IMR-90 (cell line): ENCODE measurements at places on chromosomes 7 and 10. TPM values are rescaled to one million over a fixed set of nuclear protein-coding genes. Genes with fewer than 3 reads are reported as not detected.

GRCh38 chr7:50156706-50157105 is 63.7 kb upstream of the ZPBP start:
- no peaks in the 10 kb centered on the region for H3K4me1 ChIP-seq
- no peak for DNase-seq
- no peak overlapping the region for H3K27ac ChIP-seq

DENND11 gene
- total RNA-seq = 5.0 TPM in 2 replicates

- H3K4me1 ChIP-seq = peaks cover 2% of the 10 kb centered on the region; the same call in 1 of the 2 replicates
- H3K4me3 ChIP-seq = peak within 1 kb of the TSS; percentile 95
- peaks cover 45% of the 10 kb centered on the region for H3K27me3 ChIP-seq
Measured at GRCh38 chr10:110643653-110644597, at the start of gene RBM20. TSS of gene RBM20 (plus strand) at chr10:110644336. CDS start at chr10:110644455, 119 bp downstream.

NPFFR1 gene
- total RNA-seq = not detected in 2 replicates

GRCh38 chr10:62433181-62433692 is 59.1 kb downstream of the ZNF365 start:
- no peaks in the 10 kb centered on the region for H3K27me3 ChIP-seq
- H3K4me3 ChIP-seq = no peak overlapping the region
- H3K4me1 ChIP-seq = peaks cover 2% of the 10 kb centered on the region
- H3K36me3 ChIP-seq = no peaks in the 10 kb centered on the region
- peak; percentile 97 for DNase-seq
